Activated T-cell treated with anti-CD3 and anti-CD28 coated beads, Interleukin-2, amount 50 U/mL, for 72 hours (primary cell): ENCODE measurements at places on chromosomes 3 and 15.

DNA sequence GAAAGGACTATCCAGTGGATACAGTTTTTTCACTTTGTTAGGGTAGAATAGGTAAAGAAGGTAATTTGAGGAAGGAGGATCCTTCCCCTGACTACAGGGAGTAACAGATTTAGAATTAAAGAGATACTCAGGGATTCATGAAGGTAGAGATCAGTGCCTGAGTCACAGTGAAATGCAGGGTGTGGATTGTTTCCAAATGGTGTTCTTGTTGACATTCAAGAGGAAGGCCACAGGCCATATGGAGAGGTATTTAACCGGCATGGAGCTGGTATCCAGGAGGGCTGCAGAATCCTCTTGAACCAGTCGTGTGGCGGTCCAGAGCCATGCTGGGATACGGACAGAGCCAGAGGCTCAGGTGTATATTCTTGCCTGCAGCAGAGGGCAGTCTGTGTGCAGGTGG, 28.2 kb downstream of the GYG1 start:
- no peak for DNase-seq

- DNase-seq = no peak
These were observed 123.9 kb upstream of the MEF2A start for GRCh38 chr15:99441871-99442251.

- DNase-seq = no peak
These were observed 15.7 kb downstream of the CHST13 start for GRCh38 chr3:126539558-126540250.

DNA sequence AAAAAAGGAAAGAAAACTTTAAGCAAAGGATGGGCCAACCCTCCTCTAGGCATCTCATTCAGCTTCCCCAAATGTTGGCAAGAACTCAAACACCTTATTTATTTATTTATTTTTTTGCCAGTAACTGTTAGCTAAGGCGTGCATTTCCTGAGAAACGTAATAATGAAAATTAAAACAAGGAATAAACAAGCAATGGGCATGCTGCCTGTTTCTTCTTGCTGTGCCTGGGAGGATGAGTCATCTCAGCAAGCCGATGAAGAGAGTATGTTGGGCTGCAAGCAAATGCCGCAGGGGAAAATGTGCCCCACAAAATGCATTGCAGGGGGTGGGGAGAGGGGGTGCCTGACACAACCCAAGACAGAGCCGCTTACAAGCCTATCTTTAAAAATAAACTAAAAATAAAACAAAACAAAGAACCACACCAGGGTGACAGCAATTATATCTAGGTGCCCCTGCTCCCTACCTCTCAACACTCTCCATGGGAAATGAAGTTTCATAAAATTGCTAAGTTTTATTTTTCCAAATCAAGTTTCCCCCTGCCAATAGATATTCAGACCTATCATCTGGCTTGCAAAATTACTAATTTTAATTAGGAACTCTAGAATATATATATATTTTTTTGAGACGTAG, 40.3 kb downstream of the EIF4E3 start:
- no peak for DNase-seq

GRCh38 chr3:66413151-66413751, 87.6 kb downstream of the LRIG1 start:
- peak; percentile 16 for DNase-seq

DNA sequence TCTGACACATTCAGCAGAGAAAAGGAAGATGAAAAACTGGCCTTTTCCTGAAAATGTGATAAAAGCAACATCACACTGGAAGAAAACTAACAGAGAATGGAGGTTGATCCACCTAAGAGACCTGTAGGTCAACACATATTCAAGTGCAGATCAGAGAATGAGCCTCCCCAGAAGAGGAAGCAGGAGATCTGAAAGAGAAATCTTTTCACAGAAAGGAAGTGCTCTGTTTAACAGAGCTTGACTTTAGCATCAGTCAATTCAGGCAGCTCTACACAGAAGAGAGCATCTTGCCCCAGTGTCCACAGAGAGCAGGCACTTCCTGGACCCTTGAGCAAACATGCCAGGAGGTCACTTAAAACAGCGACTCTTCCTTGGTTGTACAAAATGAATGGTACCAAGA, 655.4 kb upstream of the GBE1 start:
- DNase-seq = no peak

- DNase-seq = no peak
These were observed 420.4 kb downstream of the TIGIT start for GRCh38 chr3:114714237-114714636.

GRCh38 chr3:126542340-126543241, 16.1 kb downstream of the C3orf22 start:
- DNase-seq = no peak

DNA sequence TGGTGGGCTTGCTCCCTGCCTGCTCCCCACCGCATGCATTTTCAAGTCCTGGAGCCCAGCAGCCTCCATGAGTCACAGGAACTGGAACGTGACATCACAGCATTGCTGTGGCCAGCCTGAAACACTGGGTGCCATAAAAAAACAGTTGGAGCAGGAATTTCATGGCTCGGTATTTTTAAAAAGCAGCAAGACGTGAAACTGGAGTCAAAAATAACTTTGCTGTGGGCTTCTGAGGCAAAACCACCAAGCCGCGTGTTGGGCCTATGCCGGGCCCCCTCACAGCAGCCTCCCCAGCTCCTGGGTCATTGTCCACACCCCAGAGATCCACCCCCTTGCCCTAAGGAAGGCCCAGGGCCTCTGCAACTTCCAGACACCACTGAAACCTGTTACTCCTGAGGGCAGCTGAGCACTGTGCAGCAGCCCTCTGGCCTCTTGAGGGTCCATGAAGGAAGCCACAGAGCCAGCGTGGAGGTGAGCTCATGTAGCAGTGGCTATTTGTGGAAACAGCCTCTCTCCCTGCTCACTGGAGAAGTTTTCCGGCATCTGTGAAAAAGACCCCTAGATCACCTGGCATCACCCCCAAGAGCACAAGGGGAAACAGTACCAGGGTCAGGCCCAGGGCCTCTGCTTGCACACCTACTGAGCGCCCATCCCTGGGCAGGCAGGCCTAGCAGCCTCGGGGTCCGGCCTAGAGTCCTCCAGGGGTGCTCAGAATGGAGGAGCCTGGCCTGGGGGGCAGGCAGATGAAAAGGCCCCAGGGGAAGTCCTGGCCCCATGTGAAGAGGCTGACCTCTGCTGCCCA, 34.0 kb upstream of the DUSP7 start:
- DNase-seq = no peak

- no peak for DNase-seq
These were observed 1609.6 kb downstream of the SI start for GRCh38 chr3:163468531-163469335.

GRCh38 chr3:183313351-183313750, 60.3 kb downstream of the B3GNT5 start:
- DNase-seq = no peak

DNA sequence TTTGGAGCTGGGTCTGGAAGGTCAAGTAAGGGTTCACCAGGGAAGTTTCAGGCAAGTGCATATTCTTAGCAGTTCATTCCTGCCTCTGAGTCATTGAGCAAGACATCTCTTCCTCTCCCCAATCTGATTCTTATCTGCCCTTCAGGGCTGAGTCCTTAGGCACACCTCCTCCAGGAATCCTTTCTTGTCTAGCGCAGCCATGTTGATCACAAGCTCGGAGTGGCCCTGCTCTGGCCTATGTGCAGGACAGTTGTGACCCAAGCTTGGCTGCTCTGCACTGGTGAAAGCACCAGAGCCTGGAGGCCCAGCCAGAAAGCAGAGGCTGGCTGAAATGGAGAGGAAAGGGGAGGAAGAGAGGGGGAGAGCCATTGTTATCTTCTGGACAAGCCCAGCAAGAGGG, 30.9 kb upstream of the MRPS22 start:
- DNase-seq = no peak

DNA sequence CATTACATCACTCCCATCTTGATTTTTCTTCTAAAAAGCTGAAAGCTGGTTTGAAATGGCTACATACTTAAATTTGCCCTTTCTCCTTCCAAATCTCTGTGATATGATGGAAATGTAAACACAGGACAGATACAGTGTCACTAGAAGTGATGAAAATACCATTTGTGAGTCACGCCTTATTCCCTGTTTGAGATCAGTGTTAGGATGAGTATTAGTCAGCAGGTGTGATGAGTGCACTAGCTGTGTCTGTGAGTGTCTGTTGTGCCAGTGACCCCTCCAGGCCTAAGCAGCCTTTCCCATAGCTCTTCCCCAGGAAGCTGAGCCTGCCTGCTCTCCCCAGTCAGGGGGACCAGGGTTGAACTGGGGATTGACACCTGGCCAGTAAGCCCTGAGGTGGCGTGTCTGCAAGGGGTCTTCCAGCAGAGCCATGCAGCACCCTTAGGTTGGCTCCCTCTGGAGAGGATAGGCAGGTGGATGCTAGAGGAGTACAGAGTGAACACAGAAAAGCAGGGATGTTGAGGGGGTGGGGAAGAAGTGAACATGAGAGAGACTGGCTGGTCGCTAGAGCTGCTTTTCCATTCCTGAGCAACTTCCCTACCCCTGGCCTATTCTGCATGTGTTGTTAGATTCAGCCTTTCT, 92.0 kb downstream of the PDE8A start:
- peak; percentile 50 for DNase-seq

DNA sequence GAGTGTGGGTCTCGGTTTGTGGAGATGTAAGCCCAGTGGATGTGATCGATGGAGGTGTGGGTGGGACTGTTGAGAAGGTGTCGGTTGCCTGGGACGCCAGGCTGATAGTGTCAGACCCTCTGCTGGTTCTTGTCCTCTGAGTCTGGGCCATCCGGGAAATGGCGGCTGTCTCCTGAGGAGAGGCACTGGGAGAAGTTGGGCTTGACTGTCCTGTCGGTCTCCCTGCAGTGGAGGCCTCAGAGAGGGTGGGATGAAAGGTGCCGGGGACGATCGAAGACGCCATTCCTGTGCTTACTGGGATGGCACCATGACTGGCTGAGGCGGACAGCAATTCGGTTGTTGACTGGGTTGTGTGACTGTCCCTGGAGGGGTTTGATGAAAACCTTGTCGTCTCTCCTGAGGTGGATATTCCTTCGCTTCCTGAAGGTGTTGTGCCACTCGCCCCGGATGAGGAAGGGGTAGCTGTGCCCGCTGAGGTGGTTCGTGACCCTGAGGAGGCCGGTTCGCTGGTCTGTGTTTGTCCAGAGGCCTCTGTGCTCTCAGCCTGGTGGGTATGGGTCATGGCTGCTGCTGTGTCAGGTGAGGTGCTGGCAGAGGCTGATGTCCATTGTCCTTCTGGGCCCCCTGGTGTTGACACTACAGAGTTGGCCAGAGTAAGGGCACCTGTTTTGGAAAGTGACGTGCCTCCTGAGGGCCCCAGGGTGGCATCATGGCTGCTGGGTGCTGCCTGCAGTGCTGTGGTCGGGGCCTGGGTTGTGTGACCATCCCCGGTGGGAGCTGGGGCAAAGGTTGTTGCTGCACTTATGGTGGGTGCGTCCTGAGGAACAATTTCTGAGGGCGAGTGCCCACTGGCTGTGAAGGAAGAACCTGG, 22.8 kb downstream of the MUC4 start:
- no peak for DNase-seq

DNA sequence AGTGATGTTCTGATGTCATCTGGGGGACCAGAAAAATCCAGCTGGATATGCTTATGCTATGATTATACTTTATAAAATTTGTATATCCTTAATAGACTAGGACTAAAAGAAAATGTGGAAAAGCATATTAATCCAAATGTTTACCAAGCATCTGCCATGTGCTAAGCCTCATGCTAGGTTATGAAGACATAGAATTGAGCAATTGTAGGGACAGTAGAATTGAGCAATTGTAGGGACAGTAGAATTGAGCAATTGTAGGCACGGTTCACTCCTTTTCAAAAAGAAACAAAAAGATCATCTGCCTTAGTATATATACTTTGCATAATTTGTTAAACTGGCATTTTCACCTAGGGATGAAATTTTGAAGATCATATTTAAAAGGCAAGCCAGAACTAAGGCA, 18.3 kb downstream of the ABHD5 start:
- no peak for DNase-seq

- no peak for DNase-seq
These were observed 215.2 kb downstream of the POLQ start for GRCh38 chr3:121330634-121331033.

DNA sequence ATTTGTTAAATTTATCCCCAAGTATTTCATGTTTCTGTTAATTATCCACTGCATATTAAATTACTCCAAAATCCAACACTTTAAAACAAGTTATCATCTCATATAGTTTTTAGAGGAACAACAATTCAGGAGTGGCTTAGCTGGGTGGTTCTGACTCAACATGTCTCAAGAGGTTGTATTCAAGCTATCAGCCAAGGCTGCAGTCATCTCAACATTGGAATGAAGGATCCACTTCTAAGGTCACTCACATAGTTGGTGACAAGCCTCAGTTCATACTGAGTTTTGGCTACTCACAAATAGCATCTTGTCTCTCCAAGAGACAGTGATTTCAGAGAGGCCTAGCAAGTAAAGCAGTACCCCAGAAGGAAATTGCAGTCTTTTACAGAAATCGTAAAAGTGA, 134.7 kb downstream of the NR2E3 start:
- no peak for DNase-seq

GRCh38 chr3:193998123-193998448, 137.9 kb upstream of the HES1 start:
- no peak for DNase-seq

DNA sequence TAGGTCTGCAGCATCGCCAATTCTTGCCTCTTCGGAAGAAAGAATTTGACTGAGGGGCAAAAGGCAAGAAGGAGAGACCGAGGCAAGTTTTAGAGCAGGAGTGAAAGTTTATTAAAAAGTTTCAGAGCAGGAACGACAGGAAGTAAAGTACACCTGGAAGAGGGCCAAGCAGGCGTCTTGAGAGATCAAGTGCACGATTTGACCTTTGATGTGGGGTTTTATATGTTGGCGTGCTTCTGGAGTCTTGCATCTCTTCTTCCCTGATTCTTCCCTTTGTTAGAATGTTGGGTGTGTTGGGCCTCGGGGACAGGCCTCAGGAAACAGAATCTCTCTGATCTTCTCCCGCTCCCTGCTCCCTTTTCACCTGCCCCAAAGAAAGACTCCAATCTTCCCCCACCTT, 40.6 kb upstream of the FLNB start:
- no peak for DNase-seq

DNA sequence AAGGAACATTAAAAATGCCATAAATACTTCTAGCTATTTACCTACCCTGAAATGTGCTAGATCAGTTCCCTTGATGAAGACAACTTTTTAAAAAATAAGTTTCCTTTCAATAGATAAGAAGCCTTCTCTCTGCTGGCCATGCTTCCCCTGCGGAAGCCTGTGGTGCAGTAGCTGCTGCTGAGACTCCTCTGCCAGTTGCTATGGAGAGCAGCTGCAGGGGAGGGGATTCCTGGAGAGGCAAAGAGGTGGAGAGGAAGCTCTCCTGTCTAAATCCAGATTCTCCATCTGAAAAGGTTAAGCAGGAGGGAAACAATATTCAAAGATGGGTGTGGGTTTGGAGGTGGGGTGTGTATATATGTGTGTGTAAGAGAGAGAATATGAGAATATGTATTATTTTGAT, 69.8 kb upstream of the BFSP2 start:
- no peak for DNase-seq

- no peak for DNase-seq
These were observed 80.4 kb downstream of the NEDD4 start for GRCh38 chr15:55912982-55913381.
